ENCODE measurements at places on chromosomes 5 and 9.

DNA sequence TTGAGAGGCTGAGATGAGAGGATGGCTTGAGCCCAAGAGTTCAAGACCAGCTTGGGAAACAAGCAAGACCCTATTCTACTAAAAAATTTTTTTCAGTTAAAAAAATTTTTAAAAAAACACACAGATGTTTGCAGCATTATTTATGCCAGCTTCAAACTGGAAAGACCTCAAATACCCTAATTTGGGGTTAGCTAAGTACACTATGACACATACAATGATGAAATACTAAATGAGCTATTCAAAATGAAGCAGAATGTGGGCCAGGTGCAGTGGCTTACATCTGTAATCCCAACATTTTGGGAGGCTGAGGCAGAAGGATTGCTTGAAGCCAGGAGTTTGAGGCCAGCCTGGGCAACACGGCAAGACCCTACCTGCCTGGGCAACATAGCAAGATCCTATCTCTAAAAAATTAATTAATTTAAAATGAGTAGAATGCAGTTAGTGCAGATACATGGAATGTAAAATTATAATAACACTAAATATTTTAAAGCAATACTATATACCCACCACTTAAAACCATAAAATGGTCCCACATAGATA, 44.9 kb downstream of the LHFPL2 start:
- no peak for DNase-seq

DNA sequence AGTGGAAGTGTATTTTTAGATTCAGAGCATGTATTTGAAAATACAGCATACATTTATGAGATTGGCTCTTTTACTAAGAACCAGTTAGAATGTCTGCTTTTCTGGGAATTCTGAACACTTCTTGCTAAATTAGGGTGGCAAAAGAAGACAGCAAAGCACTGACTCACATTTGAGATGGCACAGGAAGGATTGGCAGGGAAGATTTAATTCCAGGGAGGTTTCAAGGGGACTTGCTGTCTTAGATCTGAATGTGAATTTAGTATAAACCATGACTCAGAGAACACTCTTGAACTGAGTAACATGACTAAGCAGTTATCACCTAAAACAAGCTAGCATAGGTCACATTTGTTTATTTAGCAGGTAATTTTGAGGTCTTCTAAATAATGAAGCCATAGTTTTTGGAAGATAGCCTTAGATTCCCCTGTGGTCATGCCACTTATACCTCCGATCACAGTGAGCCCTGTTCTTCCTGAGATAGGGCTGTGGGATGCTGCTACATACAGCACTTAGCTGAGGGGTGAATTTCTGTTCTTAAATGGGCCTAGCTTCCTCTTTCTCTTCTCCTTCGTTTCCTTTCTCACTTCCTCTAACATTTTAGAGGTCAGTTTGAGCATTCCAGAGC, 173.8 kb downstream of the PCSK1 start:
- no peak for DNase-seq

DNA sequence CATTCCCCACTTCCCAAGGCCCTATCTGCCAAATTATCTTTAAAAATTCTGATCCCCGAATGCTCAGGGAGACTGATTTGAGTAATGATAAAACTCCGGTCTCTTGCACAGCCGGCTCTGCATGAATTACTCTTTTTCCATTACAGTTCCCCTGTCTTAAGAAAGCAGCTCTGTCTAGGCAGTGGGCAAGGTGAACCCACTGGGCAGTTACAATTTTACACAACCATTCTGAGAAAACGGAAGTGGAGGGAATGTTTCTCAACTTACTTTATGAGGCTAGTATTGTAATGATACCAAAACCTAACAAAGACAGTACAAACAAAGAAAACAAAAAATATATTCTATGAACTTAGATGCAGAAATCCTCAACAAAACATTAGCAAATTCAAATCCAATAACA, 100.0 kb downstream of the MCTP1 start:
- no peak for DNase-seq

DNA sequence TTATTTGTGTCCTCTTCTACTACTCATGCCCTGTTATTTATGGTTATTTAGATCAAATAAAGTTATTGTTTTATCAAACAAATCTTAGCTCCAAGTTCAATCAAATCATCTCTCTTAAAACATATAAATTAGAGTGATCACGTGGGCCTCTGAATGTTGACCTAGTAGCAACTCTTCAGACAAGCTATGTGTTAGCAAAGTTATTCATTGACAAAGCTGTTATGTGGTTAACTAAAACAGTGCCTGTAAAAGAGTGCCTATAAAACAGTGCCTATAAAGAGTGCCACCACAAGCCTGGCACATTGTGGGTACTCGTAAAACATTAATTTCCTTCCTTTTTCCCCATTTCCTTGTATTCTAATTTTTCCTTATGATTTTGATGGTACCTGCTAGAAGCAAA, 421.9 kb downstream of the HCN1 start:
- DNase-seq = no peak

- DNase-seq = no peak
These were observed 3.2 kb downstream of the HNRNPH1 start for GRCh38 chr5:179620293-179620692.

GRCh38 chr9:114884787-114885452, 45.5 kb downstream of the TNFSF8 start:
- no peak for DNase-seq

DNA sequence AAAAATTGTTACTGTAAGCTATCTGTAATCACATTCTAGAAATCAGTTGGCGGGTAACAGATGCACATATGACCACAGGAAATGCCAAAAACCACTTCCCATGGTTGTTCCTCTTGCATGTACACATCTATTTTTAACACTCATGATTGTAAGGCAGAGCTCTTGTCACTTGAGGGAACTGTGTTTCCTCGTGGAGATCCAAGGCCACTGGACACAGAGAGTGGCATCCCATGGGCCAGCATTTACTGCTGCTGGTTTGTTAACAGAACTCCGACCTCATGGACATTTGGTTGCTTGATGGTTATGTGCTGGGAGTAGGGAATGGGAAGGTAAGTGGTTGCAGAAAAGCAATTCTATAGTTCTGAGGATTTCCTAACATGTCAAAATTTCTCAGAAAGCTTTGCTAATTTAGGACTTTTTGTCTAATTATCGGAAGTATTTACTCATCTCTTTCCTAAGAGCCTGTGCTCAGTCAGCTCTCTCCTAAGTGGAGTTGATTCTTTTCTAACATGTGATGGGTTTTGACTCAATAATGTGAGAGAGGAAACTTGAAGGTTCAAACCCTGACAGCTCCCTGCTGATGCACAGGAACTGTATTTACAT, 202.0 kb upstream of the NR3C1 start:
- DNase-seq = no peak

- no peak for DNase-seq
These were observed 181.6 kb downstream of the TRIM36 start for GRCh38 chr5:114988096-114988495.

DNA sequence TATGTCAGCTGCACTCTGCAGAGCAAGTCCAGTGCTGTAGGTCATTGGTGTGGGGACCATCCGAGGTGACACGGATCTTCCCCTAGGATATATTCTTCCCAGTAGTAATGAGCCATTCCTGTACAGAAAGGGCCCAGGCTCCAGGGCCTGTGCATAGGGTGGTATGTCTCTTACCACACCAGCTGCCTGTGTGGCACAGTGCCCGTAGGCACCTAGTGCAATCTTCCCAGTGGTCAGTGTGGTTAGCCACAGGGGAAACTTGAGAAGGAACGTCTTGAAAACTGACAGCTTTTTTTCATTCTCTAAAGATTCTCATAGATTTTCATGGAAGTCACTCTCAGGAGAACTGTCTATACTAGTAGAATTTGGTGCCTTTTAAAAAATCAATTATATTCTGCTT, 39.8 kb downstream of the CYSTM1 start:
- DNase-seq = peak; percentile 67

GRCh38 chr9:121741228-121741918, 89.9 kb downstream of the DAB2IP start:
- no peak for DNase-seq

Measured in AG04450 (cell line).